ENCODE measurements at places on chromosomes 12 and 14.

- no peak for DNase-seq
Measured at GRCh38 chr14:74567646-74568379, 44.2 kb downstream of the LTBP2 start.

DNA sequence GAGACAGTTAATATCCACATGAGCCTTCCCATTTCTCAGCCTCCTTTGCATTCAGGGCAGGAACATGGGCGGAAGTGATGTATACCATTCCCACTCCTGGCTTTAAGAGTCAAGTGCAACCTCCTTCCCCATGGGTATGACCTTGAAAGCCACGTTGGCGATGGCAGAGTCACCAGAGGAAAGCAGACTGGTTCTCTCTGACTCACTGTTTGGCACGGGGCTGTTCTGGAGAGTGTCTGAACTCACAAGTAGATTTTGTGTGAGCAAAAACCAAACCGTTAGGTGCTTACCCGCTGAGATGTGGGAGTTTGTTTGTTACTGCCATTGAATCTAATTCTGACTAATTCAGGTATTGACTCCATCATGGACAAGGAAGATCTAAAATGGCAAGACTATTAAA lies 36.7 kb upstream of the PZP start:
- peak; percentile 60 for DNase-seq

DNA sequence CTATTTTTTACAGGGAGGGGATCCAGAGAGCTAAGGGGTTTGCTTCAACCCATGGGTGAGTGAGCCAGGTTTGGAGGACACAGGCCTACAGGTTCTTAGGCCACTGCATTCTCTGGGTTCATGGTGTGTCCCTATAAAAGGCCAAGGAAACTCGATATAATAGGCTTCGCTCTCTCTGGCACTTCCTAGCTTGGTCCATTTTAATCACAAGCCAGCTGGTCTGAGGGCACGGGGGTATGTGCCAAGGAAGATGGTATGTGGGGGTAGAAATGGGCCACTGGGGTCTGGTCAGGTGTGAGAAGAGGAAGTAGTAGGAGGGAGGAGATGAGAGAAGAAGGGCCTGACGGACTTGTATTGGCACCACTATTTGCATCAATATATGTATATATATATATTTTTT lies 4.9 kb downstream of the ETV6 start:
- no peak for DNase-seq

GRCh38 chr12:109707470-109707821 lies 6.2 kb upstream of the FAM222A start:
- no peak for DNase-seq

DNA sequence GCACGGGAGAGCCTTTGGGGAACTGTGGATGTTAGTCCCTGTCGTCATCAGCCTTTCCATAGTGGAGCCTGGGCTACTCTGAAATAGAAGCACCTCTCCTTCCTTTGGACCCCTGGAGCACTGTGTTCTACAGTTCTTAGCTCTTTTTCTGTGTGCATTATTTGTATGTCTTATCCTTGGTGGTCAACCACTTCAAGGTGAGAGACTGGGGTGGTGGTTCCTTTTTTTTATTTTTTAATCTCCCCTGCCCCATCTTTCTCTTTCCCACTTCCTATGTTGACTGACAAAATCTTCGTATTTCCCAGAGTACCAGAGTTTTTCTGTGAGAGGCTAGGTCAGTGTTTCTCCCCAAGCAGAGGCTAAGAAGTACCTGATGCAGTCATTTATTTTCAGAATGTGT lies 111.7 kb downstream of the CRADD start:
- no peak for DNase-seq

GRCh38 chr12:10169104-10169503 lies 2.8 kb downstream of the OLR1 start:
- no peak for DNase-seq

All from GM13977 (cell line).